Heart left ventricle (tissue), 16 donors: ENCODE measurements at places on chromosomes 3 and 15. TPM values are rescaled to one million over a fixed set of nuclear protein-coding genes. Genes with fewer than 3 reads are reported as not detected.

GRCh38 chr3:99410789-99411311 lies 227.5 kb upstream of the COL8A1 start:
- no peak overlapping the region for H3K4me3 ChIP-seq
- no peak overlapping the region for H3K27ac ChIP-seq
- no peaks in the 10 kb centered on the region for H3K27me3 ChIP-seq
- no peaks in the 10 kb centered on the region for H3K4me1 ChIP-seq
- no peaks in the 10 kb centered on the region for H3K36me3 ChIP-seq

The C2CD4B gene
- total RNA-seq: 4.4 TPM

The BCL6 gene
- 29.7 TPM for total RNA-seq

- H3K27me3 ChIP-seq: no peaks in the 10 kb centered on the region
- H3K4me3 ChIP-seq: peak overlapping the region; percentile 93
- H3K27ac ChIP-seq: peak overlapping the region; percentile 79
- DNase-seq: no peak
- H3K36me3 ChIP-seq: no peaks in the 10 kb centered on the region
- H3K4me1 ChIP-seq: peaks cover 15% of the 10 kb centered on the region
Measured at GRCh38 chr15:52527911-52528563, 643 bp downstream of the MYO5A start.

DNA sequence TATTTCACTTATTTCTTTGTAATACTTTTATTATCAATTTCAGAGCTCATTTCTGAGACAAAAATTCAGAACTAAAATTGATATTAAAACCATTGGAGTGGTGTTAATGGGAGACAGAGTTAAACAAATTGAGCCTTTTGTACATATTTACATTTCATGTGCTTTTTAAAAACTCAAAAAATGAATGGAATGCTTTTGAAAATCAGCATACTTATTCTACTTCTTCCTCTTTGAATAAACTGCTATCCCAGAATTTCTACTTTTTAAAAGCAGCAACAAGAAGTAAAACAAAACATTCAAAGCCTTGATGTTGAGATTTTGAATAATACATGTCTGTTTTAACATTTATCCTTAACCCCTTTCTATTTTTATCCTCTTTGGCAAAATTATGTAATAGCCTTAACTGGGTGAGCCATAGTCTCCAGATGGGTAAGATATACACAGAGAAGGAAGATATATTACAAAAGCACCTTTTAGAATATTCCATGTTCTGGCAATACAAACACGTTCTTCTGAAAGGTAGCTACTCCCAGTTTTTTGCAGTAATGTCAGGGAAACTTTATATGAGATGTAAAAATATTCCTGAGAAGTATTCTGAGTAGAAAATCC lies 123.6 kb downstream of the MBNL1 start:
- no peaks in the 10 kb centered on the region for H3K27me3 ChIP-seq
- H3K27ac ChIP-seq: peak overlapping the region; percentile 5
- DNase-seq: no peak
- H3K4me3 ChIP-seq: no peak overlapping the region
- H3K4me1 ChIP-seq: peaks cover 91% of the 10 kb centered on the region

- H3K4me3 ChIP-seq: no peak overlapping the region
- no peak for DNase-seq
- H3K4me1 ChIP-seq: no peaks in the 10 kb centered on the region
- H3K36me3 ChIP-seq: no peaks in the 10 kb centered on the region
- H3K27me3 ChIP-seq: no peaks in the 10 kb centered on the region
- H3K27ac ChIP-seq: no peak overlapping the region
Measured at GRCh38 chr3:13046569-13047274, 26.5 kb downstream of the IQSEC1 start.

- peaks cover 5% of the 10 kb centered on the region for H3K36me3 ChIP-seq
- H3K27me3 ChIP-seq: no peaks in the 10 kb centered on the region
- no peak for DNase-seq
- peaks cover 40% of the 10 kb centered on the region for H3K4me1 ChIP-seq
- H3K4me3 ChIP-seq: no peak overlapping the region
- peak overlapping the region; percentile 45 for H3K27ac ChIP-seq
Measured at GRCh38 chr15:57146506-57147201, 228.2 kb downstream of the TCF12 start.

GRCh38 chr3:145906301-145906700 lies 254.7 kb downstream of the PLOD2 start:
- H3K36me3 ChIP-seq: no peaks in the 10 kb centered on the region
- no peaks in the 10 kb centered on the region for H3K4me1 ChIP-seq
- no peak for DNase-seq
- H3K27ac ChIP-seq: no peak overlapping the region
- H3K4me3 ChIP-seq: no peak overlapping the region

DNA sequence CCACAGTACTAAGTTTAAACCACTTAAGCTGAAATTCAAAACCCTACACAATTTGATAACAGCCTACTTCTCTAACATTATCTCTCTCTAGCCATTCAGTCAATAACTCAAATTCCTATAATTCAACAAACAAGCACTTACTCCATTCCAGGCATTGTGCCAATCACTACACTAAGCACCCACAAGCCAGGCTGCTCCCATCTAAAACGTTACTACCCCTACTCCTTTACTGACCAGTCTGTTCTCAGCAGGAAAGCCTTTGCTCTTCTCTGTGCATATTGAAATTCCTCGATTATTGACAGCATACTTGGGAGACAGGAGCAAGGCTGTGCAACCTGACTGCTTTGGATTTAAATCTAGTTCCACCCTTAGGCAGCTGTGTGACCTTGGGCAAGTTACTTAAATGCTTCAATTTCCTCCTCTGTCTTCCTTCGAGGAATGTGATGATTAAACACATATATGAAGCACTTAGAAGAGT lies 177.2 kb upstream of the THBS1 start:
- no peak for DNase-seq
- no peaks in the 10 kb centered on the region for H3K36me3 ChIP-seq
- H3K27me3 ChIP-seq: no peaks in the 10 kb centered on the region
- H3K4me3 ChIP-seq: no peak overlapping the region

- peak overlapping the region; percentile 58 for H3K27ac ChIP-seq
- no peaks in the 10 kb centered on the region for H3K4me1 ChIP-seq
- DNase-seq: no peak
- H3K36me3 ChIP-seq: no peaks in the 10 kb centered on the region
- no peaks in the 10 kb centered on the region for H3K27me3 ChIP-seq
Measured at GRCh38 chr3:127598841-127599570, 795 bp downstream of the MCM2 start.

DNA sequence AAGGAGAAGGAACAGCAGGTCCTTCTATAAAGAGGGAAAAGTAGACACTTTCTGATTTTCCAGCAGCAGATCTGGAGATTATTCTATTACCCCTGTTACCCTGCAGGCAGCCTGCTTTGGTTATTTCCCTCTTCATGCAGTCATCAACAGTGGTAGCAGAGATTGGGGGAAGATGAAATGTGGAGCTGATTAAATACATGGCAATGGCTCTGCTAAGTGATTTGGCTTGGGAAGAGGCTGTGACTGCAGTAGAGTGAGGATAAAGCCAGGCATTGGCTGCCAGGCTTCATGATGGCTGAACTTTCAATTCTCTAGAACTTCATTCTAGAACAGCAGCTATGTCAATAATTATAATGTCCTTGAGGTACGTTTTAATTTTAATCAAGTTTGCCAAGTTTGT lies 29.1 kb downstream of the PTX3 start:
- no peak overlapping the region for H3K4me3 ChIP-seq
- H3K4me1 ChIP-seq: no peaks in the 10 kb centered on the region
- no peak overlapping the region for H3K27ac ChIP-seq
- H3K27me3 ChIP-seq: no peaks in the 10 kb centered on the region
- no peak for DNase-seq
- H3K36me3 ChIP-seq: no peaks in the 10 kb centered on the region

The CD200R1L gene
- not detected for total RNA-seq

DNA sequence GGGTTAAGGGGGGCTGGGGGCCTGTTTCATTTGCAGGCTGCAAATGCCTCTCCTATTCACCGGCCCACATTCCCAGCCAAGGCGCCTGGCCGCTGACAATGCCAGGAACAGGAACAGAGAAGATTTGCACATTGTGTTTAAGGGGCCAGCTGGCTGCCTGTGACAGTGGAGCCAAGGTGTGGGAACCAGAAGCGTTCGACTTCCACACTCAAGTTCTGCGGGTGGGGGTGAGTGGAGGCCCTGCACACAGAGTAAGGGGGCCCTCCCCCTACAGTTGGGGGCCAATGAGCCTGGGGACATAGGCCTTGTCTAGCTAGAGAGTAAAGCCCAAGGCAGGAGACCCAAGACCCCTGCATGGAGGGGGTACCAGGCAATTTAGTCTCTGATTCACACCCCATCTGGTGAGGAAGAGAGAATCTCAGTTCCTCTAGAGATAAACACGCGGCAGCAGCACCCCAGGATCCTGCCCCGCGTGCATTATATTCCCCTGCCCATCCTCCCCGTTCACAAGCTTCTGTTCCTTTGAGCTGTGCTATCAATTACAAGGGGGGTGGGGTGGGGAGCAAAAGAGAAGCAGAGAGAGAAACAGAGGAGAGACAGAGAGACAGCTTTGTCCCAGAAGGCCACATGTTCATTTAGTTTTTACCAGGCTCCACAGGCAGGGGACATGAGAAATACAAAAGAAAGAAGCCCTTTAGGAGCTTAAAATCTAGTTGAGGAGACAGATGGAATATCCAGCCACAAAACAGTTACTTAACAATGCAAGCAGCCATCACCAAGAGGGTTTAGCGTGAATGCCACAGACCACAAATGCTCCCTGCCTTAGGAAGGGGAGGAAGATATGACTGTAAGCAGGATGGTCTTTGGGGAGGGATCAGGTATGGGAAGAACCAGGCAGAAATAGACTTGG lies 9.2 kb downstream of the IGDCC3 start:
- no peaks in the 10 kb centered on the region for H3K4me1 ChIP-seq

- H3K27ac ChIP-seq: peak overlapping the region; percentile 99
- H3K4me3 ChIP-seq: peak overlapping the region; percentile 96
- DNase-seq: peak; percentile 90
- peaks cover 32% of the 10 kb centered on the region for H3K4me1 ChIP-seq
- H3K36me3 ChIP-seq: no peaks in the 10 kb centered on the region
Measured at GRCh38 chr15:31325595-31326155, 960 bp upstream of the KLF13 start.

DNA sequence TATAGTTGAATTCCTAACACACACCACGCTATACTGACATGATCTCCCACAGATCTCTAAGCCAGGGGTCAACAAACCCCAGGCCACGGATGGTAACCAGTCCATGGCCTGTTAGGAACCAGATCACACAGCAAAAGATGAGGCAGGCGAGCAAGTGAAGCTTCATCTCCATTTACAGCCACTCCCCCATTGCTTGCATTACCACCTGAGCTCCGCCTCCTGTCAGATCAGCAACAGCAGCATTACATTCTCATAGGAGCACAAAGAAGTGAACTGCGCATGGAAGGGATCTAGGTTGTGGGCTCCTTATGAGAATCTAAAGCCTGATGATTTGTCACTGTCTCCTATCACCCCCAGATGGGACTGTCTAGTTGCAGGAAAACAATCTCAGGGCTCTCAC lies 2.7 kb downstream of the PDCD7 start:
- H3K4me3 ChIP-seq: no peak overlapping the region
- no peak for DNase-seq
- H3K27ac ChIP-seq: no peak overlapping the region

The MSL2 gene
- total RNA-seq: 19.5 TPM

- H3K4me1 ChIP-seq: peaks cover 15% of the 10 kb centered on the region
- no peaks in the 10 kb centered on the region for H3K27me3 ChIP-seq
- peak overlapping the region; percentile 9 for H3K27ac ChIP-seq
- H3K4me3 ChIP-seq: no peak overlapping the region
- peak; percentile 21 for DNase-seq
Measured at GRCh38 chr15:68186671-68187397, 18.3 kb downstream of the CALML4 start.

- no peak overlapping the region for H3K27ac ChIP-seq
- peaks cover 28% of the 10 kb centered on the region for H3K4me1 ChIP-seq
- no peaks in the 10 kb centered on the region for H3K27me3 ChIP-seq
Measured at GRCh38 chr15:62403164-62403809, 238.2 kb upstream of the C2CD4B start.

DNA sequence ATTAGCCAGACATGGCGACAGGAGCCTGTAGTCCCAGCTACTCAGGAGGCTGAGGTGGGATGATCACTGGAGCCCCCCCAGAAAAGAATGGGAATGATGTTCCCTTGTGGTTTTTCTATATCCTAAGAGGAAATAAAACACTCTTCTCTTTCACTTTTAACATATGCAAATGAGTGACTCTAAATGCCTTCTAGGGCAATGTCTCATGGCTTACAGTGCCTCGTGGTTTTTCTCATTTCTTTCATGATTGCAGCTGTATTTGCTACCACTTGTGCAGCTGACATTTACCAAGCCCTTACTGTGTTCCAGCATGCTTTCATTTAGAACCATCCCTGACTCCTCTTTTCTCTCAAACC lies 26.4 kb downstream of the STOML1 start:
- DNase-seq: no peak
- no peak overlapping the region for H3K4me3 ChIP-seq
- no peaks in the 10 kb centered on the region for H3K36me3 ChIP-seq
- H3K27me3 ChIP-seq: no peaks in the 10 kb centered on the region
- no peak overlapping the region for H3K27ac ChIP-seq

GRCh38 chr3:168647582-168647981 lies 551.9 kb upstream of the GOLIM4 start:
- no peaks in the 10 kb centered on the region for H3K4me1 ChIP-seq
- no peak overlapping the region for H3K4me3 ChIP-seq
- no peak overlapping the region for H3K27ac ChIP-seq

The EPHA6 gene
- 0.79 TPM for total RNA-seq

DNA sequence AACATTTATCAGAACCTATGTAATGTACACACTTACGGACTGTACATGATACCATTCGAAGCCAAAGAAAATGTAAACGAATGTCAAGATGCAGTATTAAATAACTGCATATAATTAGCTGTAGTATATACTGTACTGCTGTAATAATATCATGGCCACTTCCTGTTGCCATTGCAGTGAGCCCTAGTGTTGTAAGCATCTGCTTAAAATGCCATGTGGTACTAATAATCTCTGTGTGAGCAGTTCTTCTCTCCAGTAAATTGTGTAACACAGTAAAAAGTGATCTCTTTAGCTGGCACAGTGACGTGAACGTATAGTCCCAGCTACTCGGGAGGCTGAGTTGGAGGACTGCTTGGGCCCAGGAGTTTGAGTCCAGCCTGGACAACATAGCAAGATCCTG lies 8.6 kb downstream of the SPG11 start:
- H3K4me1 ChIP-seq: peaks cover 3% of the 10 kb centered on the region
- H3K27me3 ChIP-seq: no peaks in the 10 kb centered on the region
- no peak overlapping the region for H3K27ac ChIP-seq
- no peak overlapping the region for H3K4me3 ChIP-seq
- no peaks in the 10 kb centered on the region for H3K36me3 ChIP-seq

The HIGD2B gene
- not detected for total RNA-seq

- no peaks in the 10 kb centered on the region for H3K27me3 ChIP-seq
- no peak overlapping the region for H3K27ac ChIP-seq
- H3K4me3 ChIP-seq: no peak overlapping the region
- H3K36me3 ChIP-seq: no peaks in the 10 kb centered on the region
- DNase-seq: no peak
Measured at GRCh38 chr15:99550077-99550476, 15.7 kb upstream of the MEF2A start.

The PRICKLE2 gene
- 15.2 TPM for total RNA-seq

DNA sequence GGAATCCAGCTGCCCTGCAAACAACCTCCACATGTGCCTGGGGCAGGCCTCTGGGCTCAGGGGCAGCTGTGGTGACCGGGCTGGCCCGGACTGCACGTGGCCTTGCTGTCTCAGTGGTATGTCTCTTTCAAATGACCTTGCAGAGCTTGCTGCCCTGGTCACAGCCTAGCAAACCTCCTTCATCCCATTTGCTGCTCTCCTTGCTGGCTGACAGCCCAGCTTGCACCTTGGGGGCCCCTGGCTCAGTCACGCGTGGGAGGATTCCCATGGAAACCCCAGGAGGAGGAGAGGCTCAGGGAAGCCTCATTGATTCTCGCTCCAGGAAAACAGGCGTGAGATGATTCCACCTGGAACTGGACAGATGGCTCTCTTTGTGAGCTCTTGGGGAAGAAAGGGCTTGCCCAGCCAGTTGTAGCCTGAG lies 5.6 kb downstream of the SPSB4 start:
- H3K36me3 ChIP-seq: no peaks in the 10 kb centered on the region
- DNase-seq: no peak
